ENCODE measurements at places on chromosomes 11 and 22. TPM values are rescaled to one million over a fixed set of nuclear protein-coding genes. Genes with fewer than 3 reads are reported as not detected.

GRCh38 chr22:24244144-24244787 lies 616 bp downstream of the GGT5 start:
- DNase-seq, result no peak

DNA sequence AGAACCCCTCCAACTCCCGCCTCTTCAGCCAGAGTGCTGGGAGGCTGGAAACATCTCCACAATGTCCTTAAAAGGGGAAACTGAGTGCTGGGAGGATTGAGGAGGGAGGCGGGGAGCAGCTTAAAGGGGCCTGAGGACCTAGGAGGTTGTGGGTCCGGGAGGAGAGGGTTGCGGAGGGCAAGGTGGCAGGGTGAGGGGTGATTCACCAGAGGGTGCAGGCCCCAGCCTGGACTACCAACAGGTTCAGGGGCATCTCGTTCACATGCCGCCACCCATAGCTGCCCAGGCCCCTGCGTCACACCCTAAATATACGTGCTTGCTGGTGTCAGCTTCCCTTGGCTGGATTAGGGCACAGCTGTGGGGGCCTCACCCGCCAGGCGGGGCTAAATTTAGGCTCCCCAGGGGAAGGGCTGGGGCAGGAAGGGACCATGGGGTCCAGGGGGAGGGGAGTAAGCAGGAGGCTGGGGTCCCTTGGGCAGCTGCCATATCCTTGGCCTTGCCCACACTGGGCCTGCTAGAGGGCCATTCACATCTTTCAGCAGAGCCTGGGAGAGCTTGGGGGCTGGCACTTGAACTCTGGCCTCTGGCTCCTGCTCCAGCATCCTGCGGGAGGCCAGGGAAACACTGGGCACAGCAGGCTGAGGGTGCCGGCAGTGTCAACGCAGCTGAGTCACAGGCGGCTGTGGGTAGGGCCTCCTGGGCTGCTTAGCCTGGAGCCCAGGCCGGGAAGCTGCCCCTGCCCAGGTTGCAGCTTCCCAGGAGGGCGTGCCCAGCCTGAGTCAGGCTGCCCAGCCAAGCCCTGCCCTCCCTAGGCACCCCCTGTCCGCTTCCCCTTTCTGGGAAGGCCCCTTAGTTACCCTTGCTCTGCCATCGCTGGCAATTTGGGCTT lies 1.3 kb downstream of the EHBP1L1 start:
- no peak for DNase-seq

GRCh38 chr11:82722231-82722630 lies 11.4 kb downstream of the FAM181B start:
- no peak for DNase-seq

DNA sequence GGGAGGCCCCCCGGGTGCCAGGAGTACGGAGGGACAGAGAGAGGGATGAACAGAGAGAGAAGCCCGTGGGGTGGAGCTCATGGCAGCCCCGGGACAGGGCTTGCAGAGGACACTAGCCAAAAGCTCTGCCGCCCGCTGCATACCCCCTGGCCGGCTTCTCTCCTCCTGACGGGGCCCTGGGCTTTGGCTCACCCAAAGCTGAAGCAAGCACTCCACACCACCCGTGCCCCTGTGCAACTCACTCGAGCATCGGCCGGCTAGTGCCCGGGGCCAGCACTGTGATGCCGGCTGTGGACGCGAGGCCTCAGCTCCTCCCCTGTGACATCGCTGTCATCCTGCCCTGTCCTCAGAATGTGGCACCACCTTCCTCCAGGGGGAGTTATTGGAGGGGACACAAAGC lies 429.6 kb downstream of the BRD1 start:
- DNase-seq, result no peak

GRCh38 chr11:26847459-26847858 lies 125.6 kb upstream of the SLC5A12 start:
- DNase-seq, result no peak

GRCh38 chr11:24934733-24935439 lies 438.0 kb downstream of the LUZP2 start:
- DNase-seq, result no peak

DNA sequence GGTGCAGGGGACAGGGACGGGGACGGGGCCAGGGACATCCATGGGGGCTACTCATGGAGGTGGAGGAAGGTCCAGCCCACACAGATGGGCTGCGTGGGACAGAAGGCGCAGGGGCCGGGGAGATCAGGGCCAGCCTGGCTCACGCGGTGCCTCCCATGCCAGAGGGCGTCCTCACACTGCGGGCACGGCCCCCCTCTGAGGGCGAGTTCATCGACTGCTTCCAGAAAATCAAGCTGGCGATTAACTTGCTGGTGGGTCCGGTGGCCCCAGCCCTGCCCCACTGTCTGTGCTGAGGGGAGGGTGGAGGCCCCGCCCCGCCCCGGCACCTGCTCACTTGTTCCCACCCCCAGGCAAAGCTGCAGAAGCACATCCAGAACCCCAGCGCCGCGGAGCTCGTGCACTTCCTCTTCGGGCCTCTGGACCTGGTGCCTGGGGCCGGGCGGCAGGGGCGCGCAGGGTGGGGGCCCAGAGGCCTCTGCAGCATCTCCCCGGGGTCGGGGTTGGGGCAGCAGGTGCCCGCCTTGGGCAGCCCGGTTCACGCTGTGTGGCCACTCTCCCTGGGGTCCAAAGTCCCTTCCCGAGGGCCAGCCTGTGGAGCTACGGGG lies 15.8 kb downstream of the EPS8L2 start:
- DNase-seq, result no peak

- DNase-seq, result no peak
Observed at GRCh38 chr22:19509923-19510322, 14.3 kb downstream of the CLDN5 start.

- no peak for DNase-seq
Observed at GRCh38 chr11:40445391-40445790, 1014.1 kb downstream of the LRRC4C start.

The KIRREL3 gene
- polyA plus RNA-seq, result 2.1 TPM

The CRYBB3 gene
- 0.32 TPM for polyA plus RNA-seq

The KCNK7 gene
- 0.34 TPM for polyA plus RNA-seq

The THY1 gene
- polyA plus RNA-seq, result 64.0 TPM

The KDM4E gene
- 0.44 TPM for polyA plus RNA-seq

The PVALB gene
- polyA plus RNA-seq, result 5.1 TPM

Measured in left renal cortex interstitium (tissue), 4 donors.